ENCODE measurements at places on chromosomes 5 and 9.

DNA sequence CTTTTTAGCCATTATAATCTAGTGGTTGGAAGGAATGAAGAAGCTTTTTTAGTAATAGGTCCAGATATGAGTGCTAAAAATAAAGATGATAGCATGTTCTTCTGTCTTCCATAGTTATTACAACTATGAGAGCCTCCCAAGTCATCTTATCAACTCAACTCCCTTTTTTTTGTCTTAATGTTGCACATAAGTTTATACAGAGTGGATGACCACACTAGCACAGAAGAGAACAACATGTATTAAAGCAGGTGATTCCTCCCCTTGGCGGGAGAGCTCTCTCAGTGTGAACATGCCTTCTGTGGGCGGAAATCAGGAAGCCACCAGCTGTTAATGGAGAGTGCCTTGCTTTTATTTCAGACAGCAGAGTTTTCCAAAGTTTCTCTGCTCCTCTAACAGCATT, 40.1 kb upstream of the STX17 start:
- no peak for DNase-seq

- no peak for DNase-seq
Measured at GRCh38 chr5:54445691-54446378, 9.7 kb upstream of the HSPB3 start.

- DNase-seq = no peak
Measured at GRCh38 chr9:30301271-30301963, 2083.0 kb upstream of the ACO1 start.

DNA sequence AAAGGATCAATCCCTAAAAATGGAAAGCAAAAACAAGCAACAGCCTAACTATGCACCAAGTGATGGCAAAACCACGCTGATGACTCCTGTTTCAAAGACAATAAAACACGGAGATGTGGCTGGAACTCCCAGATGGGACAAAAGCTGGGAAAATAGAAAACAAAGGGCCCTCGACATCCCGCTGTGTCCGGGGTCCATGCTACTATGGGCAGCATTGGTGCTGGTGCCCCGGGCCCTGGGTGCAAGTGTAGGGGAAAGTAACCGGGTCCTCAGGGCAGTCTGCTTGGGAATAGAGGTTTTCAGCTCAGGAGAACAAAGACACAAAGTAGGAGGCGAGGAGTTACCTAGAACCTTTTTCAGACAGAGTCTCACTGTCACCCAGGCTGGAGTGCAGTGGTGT, 46.1 kb downstream of the MRPL36 start:
- no peak for DNase-seq

DNA sequence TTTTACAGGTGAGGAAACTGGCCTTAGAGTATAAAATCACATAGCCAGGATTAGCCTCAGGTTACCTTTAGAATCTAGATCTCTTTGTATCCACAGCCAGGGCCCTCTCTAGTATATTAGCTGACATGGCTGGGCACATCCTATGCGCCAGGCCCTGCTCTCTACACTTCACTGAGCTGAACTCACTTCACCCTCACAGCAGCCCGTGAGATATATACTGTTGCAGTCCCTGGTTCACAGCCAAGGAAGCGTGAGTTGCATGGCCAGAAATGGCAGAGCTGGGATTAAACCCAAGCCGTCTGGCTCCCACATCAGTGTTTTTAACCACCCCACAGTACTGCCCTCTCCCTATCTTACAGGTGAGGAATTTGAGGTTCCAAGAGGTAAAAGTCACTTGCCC, 58.4 kb downstream of the DAB2IP start:
- DNase-seq = no peak

GRCh38 chr9:13806714-13807113, 507.2 kb downstream of the NFIB start:
- no peak for DNase-seq

- DNase-seq = no peak
Measured at GRCh38 chr5:116487045-116487444, 87.6 kb downstream of the SEMA6A start.

DNA sequence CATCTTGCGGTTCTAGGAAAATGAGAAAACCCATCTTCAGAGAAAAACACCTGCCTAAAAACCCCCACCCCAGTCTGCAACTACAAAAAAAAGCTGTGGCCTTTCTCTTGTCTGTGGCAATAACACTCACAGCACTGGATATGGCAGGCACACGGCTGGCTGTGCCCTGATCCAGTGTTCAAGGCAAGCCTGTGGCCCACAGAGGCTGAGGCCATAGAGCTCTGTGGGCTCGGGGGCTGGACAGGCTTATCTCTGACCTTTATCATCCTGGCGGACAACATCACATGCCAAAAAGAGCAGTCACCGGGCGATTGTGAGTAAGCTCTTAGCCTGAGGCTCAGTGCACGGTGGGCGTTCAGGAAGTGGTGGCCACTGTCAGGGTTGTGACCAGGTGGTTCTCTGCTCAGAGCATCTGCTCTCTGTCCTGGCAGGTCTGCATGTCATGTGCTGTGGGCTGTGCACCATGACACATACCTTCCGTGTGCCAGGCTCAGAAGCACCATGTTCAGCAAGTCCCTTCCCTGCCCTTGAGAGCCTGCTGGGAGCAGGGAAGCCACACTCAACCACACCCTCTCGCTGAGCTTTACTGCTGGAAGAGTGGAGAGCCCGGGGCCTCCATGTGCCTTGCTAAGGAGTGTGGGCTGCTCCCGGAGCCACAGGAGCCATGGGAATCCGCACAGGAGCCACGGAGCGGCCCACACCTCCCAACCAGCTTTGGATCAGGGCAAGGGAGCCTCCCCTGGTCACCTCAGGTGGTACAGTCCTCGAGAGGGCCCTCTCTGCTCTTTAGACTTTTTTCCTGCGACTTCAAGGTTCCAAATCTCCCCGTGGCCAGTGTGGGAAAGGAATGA, 34.6 kb upstream of the WDR38 start:
- DNase-seq = no peak

DNA sequence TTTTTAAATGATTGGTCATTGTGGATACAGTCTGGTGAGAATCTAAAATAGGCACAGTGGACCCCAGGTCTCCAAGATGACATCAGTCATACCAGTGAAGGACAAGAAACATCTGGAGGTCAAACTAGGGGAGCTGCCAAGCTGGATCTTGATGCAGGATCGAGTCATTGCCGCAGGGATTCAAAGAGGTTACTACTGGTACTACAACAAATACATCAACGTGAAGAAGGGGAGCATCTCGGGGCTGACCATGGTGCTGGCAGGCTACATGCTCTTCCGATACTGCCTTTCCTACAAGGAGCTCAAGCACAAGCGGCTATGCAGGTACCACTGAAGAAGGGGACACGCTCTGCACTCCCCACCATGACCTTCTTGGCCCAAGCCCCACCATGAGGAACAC, 20.9 kb downstream of the FOXB2 start:
- no peak for DNase-seq

GRCh38 chr5:142808878-142809598, 38.9 kb downstream of the ARHGAP26 start:
- DNase-seq = no peak
